ENCODE measurements at places on chromosomes 13 and 19.

DNA sequence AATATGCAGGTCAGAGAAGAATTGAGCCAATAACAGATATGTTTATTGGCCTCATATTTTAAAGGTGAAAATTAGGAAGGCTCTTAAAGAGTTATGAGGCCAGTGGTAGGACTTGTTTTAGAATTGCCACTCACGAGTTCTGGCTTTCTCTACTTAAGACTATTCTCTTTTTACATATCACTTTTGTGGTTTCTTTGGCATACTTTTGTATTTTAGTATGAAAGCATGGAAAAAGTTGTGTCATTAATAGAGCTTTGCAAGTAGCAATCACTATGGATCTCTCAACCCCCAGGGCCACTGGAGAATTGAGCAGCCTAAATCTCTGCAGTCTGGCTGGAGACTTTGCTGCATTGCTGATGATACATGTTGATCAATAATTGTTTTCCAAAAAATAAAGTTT, 64.6 kb upstream of the SOX21 start:
- no peak for DNase-seq

GRCh38 chr19:7690779-7691258, 10.2 kb downstream of the TRAPPC5 start:
- no peak for DNase-seq

DNA sequence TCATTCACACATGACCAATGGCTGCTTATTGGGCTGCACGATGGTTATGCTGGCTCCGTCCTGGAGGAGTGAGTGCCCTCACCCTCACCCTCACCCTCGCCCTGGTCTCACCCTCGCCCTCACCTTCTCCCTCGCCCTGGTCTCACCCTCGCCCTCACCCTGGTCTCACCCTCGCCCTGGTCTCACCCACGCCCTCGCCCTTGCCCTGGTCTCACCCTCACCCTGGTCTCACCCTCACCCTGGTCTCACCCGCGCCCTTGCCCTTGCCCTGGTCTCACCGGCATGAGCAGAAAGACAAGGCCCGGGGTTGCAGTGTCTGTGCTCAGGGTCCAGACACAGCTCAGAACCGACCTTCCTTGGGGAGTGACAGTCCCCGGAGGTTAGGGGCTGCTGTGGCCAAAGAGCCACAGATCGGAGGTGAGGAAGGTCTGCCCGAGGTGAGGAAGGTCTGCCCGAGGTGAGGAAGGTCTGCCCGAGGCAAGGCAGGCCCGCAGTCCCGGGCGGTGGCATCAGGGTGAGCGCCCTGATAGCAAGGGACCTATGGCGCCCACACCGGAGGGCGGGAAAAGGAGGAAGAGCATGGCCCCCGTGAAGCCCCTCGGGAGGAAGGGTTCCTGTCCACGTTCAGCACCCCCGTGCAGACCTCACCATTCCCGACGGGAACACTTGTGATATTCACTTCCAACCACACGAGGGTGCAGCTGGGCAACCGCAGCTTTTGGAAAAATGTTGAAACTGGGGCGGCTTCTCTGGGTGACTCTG, 65.6 kb downstream of the MCF2L start:
- peak; percentile 63 for DNase-seq

DNA sequence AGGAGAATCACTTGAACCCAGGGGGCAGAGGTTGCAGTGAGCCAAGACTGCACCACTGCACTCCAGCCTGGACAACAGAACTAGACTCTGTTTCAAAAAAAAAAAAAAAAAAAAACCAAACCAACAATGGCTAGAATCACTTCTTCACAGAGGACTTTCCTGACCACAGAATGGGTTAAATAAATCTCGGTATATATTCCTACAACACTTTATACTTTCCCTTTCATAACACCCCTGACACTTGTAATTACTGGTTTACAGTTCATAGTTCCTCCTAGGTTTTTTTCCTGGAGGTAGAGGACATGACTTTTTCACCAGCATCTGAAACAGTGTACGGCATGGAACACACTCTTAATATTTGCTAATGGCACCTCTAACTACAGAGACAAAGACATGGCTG, 31.4 kb downstream of the ZDHHC20 start:
- DNase-seq = no peak

DNA sequence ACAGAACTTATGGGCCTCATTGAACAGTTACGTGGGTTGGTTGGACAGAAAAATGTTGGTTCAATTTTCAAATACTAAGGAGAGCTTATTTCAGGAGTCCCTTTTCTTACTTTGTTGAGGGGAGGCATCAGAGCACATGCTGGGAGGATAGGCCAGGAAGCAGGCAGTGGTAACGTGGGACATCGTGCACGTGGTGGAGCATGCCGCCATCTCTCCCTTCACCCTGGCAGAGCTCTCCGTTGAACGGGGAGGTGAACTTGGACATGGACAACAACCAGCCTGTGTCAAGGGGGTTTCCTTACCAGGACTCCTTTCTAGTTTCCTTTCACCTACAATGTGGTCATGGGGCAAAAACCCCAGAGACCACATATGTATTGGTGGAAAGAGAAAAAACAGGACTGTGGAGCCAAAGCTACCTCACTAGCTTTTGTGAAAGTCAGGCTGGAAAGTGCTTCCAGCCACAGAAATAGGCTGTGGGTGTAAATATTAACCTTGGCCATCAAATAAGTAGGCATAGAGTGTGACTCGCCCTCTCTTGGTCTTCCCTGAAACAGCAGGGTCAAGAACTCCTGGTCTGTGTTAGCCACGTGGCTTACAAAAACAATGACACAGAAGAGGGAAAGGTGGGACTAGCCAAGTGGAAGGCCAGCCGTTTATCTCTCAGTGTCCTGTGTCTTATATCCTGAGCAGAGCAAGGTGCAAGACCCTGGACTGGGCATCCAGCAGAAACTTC, 14.4 kb downstream of the MICOS13 start:
- DNase-seq = no peak

DNA sequence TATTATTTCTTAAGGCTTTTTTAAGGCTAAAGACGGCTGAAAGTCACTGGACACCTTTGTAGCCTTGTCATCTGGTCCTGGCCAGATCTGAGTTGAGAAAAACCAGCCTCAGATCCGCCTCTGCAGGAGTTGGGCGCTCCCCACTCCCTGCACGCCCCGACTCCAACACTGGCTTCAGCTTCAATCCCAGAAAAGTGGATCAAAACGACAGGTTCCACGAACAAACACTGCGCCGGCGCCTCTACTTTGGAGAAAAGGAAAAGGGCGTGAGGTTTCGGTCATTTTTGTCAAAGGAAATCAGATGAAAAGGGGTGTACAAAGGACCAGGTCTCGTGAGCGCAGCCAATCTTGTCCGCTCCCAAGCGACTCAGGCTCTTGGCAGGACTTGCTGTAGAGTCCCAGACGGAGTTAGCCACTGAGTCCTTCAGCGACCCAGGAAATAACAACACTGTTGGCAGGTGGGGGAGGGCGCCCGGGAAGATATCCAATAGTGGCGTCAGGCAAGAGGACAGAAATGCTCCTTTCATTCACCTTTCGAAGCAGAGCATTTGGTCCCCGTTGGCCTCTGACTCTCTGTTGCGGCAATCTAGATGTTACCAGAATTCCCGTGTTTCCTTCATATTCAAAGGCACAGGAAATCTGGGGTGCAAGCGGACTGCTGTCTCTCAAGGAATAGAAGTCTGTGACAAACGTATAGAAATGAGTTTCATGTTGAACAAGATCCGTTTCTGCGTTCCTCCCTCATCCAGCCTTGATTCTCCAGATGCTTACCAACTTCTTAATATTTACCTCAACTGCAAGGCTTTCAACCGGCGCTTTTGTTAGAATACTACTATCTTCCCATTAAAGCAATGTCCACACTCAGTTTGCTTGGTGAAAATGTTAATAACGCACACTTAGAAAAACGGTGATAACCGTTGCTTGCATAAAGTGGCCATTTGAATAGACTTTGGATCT, 1.8 kb upstream of the CCNA1 start:
- peak; percentile 55 for DNase-seq

- DNase-seq = no peak
These were observed 27.5 kb downstream of the VRK3 start for GRCh38 chr19:49997709-49998108.

- no peak for DNase-seq
These were observed 101.2 kb upstream of the SCEL start for GRCh38 chr13:77434289-77434688.

DNA sequence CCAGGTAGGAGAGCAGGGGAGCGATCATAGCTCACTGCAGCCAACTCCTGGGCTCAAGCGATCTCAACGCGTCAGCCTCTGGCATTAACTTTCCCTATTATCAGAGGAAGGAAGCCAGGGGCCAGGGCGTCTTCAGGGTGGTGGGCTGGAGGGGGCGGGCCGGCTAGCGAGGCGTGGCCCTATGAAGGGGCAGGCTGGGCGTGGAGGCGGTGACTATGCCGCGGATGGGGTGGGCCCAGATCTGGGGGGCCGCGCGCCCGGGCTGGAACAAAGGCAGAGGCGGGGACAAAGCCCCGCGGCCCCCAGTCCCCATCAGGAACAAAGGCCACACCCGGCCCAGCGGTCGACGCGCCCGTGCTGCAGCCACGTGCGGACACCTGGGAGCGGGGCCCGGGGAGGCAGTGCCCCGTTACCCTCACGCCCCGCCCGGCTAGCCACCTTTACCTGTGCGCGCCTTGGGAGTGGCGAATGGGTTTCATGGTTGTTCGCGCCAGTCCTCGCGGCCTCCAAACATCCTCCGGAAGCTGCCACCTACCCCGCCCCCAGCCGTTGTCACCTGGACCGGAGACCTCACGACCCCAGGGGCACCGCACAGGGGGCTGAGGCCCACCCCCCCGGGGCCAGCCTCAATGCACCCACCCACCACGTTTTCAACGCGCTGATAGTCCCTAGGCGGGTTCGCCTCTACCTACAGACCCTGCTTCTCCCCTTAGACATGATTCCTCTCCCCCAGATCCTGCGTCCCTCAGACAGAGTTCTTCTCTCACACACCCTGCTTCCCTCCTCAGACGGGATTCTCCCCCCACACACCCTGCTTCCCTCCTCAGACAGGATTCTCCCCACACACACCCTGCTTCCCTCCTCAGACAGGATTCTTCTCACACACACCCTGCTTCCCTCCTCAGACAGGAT, 5.4 kb upstream of the TRIM28 start:
- peak; percentile 88 for DNase-seq

DNA sequence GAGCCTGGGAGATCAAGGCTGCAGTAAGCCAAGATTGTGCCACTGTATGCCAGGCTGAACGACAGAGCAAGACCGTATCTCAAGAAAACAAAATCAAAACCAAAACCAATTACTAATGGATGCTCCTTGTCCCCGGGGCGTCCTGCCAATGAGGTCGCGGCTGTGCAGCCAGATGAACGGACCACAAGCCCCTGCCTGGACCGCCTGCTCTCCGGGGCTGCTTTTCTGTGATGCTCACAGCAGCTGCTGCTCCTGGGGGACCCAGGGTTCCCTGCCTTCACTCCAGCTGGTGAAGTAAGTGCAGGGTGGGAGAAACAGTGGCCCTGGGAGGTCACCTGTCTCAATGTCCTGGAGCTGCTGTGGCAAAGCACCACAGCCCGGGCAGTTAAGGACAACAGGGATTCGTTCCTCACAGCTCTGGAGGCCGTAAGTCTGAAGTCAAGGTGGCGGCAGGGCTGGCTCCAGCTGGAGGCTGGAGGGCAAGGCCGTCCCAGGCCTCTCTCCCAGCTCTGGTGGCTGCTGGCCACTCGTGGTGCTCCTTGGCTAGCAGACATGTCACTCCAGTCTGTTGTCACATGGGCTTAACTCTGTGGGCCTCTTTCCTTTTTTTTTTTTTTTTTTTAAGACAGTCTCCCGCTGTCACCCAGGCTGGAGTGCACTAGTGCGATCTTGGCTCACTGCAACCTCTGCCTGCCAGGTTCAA, 10.1 kb downstream of the COPE start:
- no peak for DNase-seq

DNA sequence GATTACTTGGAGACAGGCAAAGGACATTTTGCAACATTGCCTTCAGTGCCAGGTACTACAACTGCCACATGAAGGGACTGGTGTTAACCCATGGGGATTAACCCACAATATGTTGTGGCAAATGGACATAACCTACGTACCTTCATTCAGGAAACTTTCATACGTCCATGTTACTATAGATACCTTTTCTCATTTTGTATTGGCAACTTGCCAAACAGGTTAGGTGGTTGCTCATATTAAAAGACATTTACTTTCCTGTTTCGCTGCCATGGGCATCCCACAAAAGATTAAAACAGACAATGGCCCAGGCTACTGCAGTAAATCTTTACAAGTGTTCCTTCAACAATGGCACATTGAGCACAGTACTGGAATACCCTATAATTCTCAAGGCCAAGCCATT, 925.3 kb downstream of the SLITRK6 start:
- DNase-seq = no peak

DNA sequence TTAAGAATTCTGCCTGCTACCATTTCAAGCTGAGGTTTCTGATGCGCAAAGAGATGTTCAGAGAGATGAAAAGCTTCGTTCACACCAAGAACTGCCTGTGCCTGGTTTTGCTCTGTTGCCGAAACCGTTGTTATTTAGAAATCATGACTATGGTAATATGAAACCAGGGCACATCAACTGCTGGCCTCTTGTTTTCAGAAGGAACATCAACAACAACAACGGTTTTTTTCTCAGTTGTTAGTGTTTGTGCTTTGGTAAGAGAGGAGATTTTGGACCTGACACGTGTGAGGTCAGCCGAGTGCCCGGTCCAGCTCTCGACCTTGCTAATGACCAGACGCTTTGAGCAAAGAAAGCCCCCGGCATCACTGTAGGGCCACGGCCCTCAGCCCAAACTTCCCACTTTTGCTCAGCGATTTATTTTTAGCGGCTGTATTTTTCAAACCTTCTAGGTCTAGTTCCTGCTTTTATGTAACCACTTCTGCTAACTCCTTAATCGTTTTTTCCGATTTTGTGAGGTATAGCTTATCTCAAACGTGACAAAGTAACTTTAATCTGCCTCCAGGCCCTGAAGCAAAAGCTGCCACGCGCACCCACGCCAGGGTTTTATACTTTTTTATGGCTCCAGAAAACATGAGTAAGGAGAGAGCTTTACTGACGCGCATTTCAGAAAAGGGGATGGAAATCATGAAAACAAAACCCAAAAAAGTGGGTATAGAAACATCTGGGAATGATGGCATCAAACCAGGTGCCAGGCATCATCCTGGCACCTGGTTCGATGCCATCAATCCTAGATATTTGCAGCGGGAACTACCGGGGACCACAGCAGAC, 42.0 kb downstream of the KLF2 start:
- no peak for DNase-seq

GRCh38 chr13:82829040-82829439, 1053.2 kb downstream of the SLITRK1 start:
- DNase-seq = no peak

- no peak for DNase-seq
These were observed 134.6 kb downstream of the STOML3 start for GRCh38 chr13:38856065-38856464.

Data from ecto neural progenitor cell (in vitro differentiated cells).